Ureter (tissue), 1 donor: ENCODE measurements at places on chromosomes 12 and 14. TPM values are rescaled to one million over a fixed set of nuclear protein-coding genes. Genes with fewer than 3 reads are reported as not detected.

Gene FSCB
- 0.49 TPM for total RNA-seq

- no peak for DNase-seq
Observed at GRCh38 chr12:93759512-93760081, 82.4 kb downstream of the CRADD start.

- no peak for DNase-seq
Observed at GRCh38 chr12:103392722-103393121, 103.0 kb downstream of the C12orf42 start.

GRCh38 chr14:74712499-74713394 is at the start of the genes AREL1 and FCF1:
TSS of gene AREL1 (minus strand) at chr14:74713080. CDS start at chr14:74685615, 27,465 bp downstream.
TSS of gene FCF1 (plus strand) at chr14:74713144. CDS start at chr14:74713198, 54 bp downstream.
- peak; percentile 87 for DNase-seq

GRCh38 chr12:31950088-31950487 is 9.1 kb upstream of the RESF1 start:
- DNase-seq: no peak

- DNase-seq: no peak
Observed at GRCh38 chr12:110249105-110249504, 31.9 kb upstream of the ATP2A2 start.

DNA sequence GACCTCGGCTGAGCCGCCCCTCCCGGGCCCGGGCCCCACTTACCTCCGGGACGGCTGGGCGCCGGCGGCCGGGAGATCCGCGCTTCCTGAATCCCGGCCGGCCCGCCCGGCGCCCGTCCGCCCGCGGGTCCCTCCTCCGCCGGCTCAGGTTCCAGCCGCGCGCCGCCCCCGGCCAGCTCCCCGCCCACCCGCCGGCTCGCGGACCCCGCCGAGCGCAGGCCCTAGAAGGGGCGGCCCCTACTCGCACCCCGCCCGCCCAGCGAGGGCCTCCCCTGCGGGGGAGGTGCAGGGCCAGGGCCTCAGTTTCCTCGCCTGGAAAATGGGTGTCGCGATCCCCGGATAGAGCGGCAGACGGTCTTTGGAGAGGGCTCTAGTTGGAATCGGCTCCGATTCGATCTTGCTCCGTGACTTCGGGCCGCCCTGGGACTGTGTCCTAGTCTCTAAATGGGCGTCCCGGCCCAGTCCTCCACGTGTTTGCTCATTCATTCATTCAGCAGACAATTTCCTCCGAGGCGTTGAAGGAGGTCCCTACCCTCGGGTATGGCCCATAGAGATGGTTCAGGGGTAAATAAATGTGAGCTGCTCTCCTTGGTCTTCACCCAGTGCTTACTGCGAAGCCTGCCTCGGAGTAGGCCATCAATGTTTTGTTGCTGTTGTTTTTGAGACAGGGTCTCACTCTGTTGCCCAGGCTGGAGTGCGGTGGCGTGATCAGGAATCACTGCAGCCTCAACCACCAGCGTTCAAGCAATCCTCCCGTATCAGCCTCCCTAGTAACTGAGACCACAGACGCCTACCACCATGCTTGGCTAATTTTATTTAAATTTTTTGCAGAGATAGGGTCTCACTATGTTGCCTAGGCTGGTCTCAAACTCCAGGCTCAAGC is at the start of gene TRPV4:
Gene TRPV4 (minus strand): TSS at position 92 of the 883 bp plus-strand sequence. CDS start 18,602 bp downstream, outside the sequence.
- no peak for DNase-seq
